ENCODE measurements at places on chromosomes 4 and X.

- no peak for DNase-seq
These were observed 180.7 kb upstream of the PGRMC2 start for GRCh38 chr4:128468123-128468989.

- no peak for DNase-seq
These were observed 4.0 kb downstream of the ITIH6 start for GRCh38 chrX:54794028-54794427.

GRCh38 chrX:81215685-81216084, 13.8 kb downstream of the SH3BGRL start:
- no peak for DNase-seq

DNA sequence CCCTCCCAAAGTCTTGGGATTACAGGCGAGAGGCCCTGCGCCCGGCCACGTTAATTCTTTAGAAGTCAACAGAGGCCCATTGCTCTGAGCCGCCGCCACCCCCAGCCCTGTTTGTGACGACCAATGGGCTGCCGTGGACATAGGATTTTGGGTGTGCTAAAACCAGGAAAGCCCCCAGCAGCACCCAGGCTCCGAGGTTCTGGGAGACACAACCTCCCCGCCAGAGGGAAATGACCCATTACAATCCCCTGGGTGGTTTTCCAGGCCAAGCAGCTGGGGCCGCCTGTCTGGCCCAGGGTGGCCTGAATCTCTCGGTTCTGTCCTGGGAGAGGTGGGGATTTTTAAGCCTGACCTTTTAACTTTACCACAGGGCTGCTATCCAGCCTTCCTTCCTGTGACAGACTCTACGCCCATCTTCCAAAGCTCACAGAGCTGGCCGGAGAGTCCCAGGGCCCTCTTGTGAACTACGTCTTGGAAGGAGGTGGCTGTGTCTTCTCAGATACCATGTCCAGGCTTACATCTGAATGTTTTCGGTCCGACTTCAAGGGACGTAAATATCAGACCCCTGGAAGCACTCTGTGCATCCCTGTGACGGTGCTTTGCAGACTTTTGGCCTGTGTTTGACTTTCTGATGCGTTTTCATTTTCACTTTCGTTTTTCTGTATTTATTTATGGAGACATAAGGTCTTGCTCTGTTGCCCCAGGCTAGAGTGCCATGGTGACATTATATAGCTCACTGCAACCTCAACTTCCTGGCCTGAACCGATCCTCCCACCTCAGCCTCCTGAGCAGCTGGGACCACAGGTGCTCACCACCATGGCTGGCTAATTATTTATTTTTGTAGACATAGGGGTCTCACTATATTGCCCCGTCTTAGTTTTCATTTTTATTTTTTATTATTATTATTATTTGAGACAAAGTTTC, 36.0 kb downstream of the P2RY8 start:
- no peak for DNase-seq

- no peak for DNase-seq
These were observed 118.8 kb downstream of the ZNF827 start for GRCh38 chr4:145819853-145820181.

- DNase-seq = no peak
These were observed 204.5 kb downstream of the KCNIP4 start for GRCh38 chr4:21744046-21744445.

- no peak for DNase-seq
These were observed 108.0 kb downstream of the ITM2A start for GRCh38 chrX:79259073-79259689.

GRCh38 chr4:82481506-82481840, 51.1 kb downstream of the ENOPH1 start:
- DNase-seq = no peak

DNA sequence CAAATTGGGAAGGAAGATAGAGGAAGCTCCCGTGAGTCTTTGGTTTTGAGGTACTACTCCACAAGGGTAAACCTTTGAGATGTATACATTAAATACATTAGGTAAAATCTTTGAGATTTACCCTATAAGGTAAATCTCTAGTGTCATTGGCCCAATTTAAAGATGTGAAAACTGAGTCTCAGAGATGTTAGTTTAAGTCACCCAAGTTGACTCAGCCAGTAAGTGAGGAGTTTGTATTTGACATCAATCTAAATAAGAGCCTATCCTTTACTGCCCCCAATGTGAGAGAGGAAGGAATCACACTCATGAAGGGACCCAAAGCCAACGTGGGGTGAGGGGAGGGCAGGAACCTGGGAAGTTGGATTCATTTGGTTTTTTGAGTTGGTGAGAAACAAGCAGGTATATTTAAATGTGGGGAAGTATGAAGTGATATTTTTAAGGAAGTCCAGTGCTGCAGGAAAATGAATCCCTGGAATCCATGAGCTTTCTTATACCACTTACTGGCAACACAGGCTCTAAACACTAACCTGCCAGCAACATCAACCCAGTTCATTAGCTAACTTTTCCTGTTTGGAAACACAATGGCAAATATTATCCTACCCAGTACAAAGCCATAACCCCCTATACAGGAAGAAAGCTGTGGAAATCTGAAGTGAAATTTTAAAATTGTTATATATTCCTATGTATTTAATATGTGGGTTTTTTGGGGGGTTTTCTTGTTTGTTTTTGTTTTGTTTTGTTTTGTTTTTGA, 55.3 kb downstream of the PALLD start:
- DNase-seq = no peak

GRCh38 chrX:153633607-153634180, 13.3 kb upstream of the DUSP9 start:
- no peak for DNase-seq

GRCh38 chr4:136664988-136665387, 867.3 kb downstream of the PCDH18 start:
- no peak for DNase-seq

GRCh38 chrX:132482632-132483031, 6.2 kb downstream of the MBNL3 start:
- no peak for DNase-seq

GRCh38 chrX:140918398-140919038, 83.9 kb upstream of the SPANXB1 start:
- no peak for DNase-seq

DNA sequence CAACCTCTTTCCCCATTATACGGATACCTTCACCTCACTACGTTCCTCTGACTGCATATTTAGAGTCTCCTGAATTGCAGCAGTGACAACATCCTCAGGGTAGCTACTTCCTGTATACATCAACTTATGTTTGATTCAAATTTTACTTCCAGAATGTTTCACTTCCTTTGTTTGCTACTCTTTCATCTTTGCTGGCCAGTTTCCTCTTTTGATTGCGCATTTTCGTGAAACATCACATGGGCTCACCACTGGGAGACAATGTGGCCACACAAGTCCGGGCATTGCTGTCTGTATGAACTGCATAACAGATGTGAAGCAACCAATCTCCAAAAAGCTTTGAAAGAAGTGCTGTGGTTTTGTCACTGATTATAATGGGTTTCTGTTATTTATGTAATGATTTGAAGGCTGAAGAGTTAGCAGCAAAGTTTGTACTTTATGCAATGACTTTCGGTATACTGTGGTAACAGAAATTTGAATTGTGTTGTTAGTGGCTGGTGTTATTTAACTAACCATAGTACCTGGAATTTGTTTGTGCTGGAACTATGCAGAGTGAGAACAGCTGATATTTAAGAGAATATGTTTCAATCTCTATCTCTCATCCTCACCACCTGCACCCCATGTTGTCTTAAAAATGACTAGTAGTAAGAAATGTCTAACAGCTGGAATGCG, 7.4 kb downstream of the SNCA start:
- no peak for DNase-seq

DNA sequence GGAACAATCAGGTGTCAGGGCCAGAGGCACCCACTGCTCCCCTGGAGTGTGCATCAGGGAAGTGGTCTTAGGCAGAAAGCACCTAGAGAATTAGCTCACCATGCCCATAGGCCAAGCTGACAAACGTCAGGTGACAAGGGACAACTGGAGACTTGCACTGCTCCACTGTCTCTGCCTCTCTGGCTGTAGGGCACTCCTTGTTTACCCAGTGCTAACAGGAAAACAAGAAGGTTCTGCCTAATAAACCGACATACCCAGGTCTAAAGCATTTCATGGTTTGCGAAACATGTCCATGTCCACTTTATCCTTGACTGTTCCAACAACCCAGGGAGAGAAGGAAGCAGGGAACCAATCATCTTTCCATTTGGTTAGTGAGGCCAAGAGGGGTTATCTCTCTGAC, 92.5 kb upstream of the MAMLD1 start:
- no peak for DNase-seq

- no peak for DNase-seq
These were observed 186.3 kb upstream of the INTU start for GRCh38 chr4:127446427-127446885.

DNA sequence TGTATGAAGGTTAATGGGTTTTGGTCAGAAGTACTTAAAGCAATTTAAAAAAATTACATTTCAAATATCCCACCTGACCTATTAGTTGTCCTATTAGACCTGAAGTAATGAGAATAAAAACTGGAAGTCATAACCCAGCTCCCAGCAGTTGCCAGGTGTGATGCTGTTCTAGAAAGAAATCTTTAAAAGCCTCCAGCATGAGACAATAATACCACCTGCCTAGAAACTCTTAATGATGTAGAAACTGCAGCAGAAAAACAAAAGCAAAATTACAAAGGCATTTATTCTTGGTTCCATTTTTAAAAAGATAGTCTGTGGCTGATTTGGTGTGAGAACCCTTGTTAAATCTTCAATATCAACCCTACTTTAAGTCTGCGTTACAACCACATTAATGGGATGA, 1137.7 kb upstream of the TENM3 start:
- no peak for DNase-seq

DNA sequence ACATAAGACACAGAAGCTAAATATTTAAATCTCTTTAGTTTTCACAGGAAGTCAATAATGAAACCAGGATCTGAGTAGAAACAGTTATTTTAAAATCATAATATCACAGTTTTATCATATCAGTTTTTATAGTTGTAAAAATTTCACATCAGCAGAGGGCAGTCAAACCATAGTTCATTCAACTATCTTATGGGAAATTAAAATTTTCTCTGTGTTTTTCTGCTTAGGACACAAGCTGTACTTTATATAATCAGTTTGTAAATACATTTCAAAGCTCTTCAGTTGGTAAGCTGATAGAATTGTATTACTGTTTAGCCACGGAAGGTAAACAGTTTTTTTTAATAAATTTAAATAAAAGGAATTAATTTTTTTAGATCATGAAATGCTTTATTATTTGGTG, 204.8 kb upstream of the NUDT6 start:
- no peak for DNase-seq

DNA sequence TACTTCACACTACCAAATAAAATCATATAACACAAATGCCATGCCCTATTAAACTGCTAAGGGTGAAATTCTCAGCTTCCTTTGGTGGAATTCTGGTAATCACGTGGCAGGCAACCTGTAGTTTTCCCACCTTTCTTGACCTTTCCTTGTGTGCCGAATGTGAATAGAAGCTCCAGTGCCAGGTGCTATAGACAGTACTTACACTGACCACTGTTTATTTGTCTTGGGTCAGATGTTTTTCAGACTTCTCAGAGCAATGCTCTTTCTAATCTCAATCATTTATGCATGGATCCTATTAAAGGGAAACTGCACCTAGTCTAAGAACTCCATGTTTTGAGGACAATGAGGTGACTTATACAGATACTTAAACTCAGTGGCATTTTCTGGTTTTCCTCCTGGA, 296.8 kb upstream of the DIAPH2 start:
- no peak for DNase-seq

- DNase-seq = no peak
These were observed 36.0 kb downstream of the CXCL8 start for GRCh38 chr4:73776321-73776729.

DNA sequence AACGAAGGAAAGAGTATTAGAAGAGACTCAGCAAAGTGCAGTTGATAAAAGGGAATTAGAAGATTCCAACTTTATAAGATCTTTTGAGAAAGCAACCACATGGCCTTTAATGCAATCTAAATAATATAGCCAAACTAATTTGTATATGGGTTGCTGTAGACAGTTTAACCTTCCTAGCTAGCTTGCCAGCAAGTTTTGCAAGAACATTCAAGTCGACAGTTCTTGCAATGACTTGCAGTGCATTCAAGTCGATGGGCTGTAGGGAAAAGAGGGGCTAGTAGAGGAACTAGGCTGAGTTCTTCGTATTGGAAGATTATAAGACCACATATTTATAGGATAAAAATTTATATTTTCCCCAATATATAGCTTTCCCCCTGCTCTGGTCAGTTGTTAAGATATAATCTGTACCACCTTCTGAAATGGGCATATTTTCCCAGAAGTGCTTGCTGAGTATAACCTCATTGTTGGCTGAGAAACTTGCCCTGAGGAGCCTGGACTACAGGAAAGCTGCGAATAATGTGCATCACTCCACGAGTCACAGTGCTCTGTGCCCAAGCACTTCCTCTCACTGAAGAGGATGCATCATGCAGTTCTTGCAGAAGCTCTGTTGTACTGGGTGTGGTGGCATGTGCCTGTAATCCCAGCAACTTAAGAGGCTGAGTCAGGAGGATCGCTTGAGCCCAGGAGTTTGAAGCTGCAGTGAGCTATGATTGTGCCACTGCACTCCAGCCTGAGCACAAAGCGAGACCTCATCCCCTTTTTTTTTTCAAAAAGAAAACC, 56.7 kb downstream of the DOCK11 start:
- no peak for DNase-seq

GRCh38 chrX:54964766-54965497, 29.1 kb downstream of the PFKFB1 start:
- no peak for DNase-seq

DNA sequence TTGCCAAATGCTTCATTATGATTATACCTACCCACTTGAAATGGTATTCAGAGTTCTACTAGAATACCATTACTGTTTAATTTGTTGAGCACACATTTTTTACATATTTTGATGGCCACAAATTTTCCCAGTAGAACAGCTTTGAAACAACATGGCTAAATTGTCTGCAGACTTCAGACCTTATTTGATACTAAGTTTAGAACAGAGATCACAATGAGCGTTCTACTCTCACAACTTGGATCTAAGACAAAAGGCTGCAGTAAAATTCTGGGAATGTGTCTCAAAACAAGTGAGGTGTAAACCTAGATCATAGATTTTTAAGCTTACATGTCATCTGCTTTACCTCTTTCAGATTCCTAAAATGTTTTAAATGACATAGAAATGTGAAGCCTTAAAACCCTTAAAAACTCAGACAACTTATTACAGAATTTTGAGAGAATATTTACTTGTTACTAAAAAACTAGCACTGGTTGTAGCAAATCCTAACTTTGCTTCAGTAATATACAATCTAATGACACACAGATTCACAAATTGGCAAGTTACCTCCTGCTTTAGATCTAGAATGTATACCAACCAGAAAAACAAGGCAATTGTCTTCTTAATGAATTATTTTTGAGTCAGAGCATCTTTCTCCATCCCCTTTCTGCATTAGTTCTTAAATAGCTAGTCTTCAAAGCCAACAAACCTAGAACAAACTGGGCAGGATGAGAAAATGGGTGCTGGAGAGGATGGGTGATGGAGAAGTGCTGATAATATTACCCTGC, 243.3 kb downstream of the SLC7A11 start:
- no peak for DNase-seq

- DNase-seq = no peak
These were observed 557 bp upstream of the KDR start for GRCh38 chr4:55125763-55126541.

DNA sequence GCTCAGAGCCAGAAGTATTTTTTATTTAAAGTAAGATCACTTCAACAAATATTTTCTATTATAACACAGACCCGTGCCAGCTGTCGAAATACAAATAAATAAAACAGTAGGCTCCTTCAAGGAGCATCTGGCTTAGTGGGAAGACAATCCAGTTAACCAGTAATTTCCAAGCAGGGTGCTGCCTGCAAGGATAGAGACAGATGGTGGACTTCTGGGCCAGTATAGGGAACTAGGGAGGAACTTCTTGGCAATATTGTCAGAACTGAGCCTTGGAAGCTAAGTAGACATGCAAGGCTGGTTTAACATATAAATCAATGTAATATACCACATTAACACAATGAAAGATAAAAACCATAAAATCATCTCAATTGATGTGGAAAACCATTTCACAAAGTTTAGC, 17.0 kb upstream of the MTMR1 start:
- DNase-seq = no peak
